Body of pancreas (tissue), 4 donors: ENCODE measurements at places on chromosomes 16 and 17. TPM values are rescaled to one million over a fixed set of nuclear protein-coding genes. Genes with fewer than 3 reads are reported as not detected.
A peak's percentile ranks its signal among the peaks of the same experiment; 100 is the strongest.

Gene PPP1R27
- not detected for total RNA-seq

Gene SGF29
- total RNA-seq, result 30.7 TPM

DNA sequence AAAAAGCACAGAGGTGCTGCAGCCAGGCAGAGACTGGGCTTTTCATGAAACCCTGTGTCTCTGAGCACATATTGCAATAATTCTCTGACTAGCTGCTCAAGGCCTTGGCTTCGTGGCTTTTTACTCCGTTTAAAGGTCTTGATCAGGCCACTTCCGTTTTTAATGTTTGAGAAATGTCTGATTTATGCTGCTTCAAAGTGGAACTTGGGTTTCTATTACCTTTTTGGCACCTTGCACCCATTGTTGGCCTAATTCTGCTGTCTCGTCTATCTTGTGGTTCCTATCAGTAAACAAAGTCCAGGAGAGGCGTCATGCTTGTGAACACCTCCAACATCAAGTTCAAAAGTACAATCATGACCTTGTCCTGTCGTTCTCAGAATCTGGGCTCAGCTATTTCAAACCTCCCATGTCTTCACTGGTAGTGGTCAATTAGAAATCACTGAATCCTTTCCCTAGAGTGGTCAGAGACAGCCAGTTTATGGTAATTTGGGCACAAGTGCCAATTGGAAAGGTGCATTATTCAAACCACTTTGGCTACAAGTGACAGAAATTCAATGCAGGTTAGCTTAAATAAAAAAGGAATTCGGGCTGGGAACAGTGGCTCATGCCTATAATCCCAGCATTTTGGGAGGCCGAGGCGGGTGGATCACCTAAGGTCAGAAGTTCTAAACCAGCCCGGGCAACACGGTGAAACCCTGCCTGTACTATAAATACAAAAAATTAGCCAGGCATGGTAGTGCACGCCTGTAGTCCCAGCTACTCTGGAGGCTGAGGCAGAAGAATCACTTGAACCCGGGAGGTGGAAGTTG is 33.3 kb upstream of the METTL9 start:
- H3K27ac ChIP-seq, result peak overlapping the region; percentile 42
- H3K4me3 ChIP-seq, result no peak overlapping the region
- H3K4me1 ChIP-seq, result peaks cover 14% of the 10 kb centered on the region
- H3K36me3 ChIP-seq, result no peaks in the 10 kb centered on the region

GRCh38 chr17:29115961-29116803 is 64.0 kb downstream of the MYO18A start:
- no peak overlapping the region for H3K4me3 ChIP-seq
- H3K27ac ChIP-seq, result no peak overlapping the region
- no peaks in the 10 kb centered on the region for H3K27me3 ChIP-seq
- peaks cover 19% of the 10 kb centered on the region for H3K4me1 ChIP-seq
- H3K36me3 ChIP-seq, result peaks cover 17% of the 10 kb centered on the region

GRCh38 chr17:41965694-41966462 is 717 bp upstream of the CNP start:
- no peaks in the 10 kb centered on the region for H3K36me3 ChIP-seq
- peaks cover 74% of the 10 kb centered on the region for H3K4me1 ChIP-seq
- H3K27me3 ChIP-seq, result no peaks in the 10 kb centered on the region
- peak; percentile 95 for DNase-seq
- peak overlapping the region; percentile 89 for H3K27ac ChIP-seq

GRCh38 chr17:1724869-1725641 is 551 bp downstream of the WDR81 start:
- peaks cover 50% of the 10 kb centered on the region for H3K4me1 ChIP-seq
- H3K4me3 ChIP-seq, result peak overlapping the region; percentile 78
- peak overlapping the region; percentile 67 for H3K27ac ChIP-seq
- DNase-seq, result no peak

DNA sequence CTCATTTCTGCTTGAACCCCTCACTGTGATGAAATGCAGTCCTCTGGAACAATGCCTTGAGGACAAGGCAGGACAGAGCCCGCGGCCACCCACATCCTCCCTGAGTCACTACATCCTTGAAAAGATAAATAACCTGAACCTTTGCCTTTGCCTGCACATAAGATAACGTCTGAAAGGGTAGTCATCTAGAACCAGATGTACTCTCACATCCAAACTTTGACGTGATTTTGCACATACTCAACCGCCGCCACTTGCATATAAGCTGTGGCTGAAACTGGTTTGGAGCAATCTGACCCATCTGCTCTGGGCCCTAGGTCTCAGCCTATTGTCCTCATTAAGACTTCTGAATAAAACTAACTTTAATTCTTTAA is 252.1 kb downstream of the PHKB start:
- H3K4me1 ChIP-seq, result no peaks in the 10 kb centered on the region
- no peak overlapping the region for H3K4me3 ChIP-seq
- H3K27me3 ChIP-seq, result no peaks in the 10 kb centered on the region
- no peak for DNase-seq

DNA sequence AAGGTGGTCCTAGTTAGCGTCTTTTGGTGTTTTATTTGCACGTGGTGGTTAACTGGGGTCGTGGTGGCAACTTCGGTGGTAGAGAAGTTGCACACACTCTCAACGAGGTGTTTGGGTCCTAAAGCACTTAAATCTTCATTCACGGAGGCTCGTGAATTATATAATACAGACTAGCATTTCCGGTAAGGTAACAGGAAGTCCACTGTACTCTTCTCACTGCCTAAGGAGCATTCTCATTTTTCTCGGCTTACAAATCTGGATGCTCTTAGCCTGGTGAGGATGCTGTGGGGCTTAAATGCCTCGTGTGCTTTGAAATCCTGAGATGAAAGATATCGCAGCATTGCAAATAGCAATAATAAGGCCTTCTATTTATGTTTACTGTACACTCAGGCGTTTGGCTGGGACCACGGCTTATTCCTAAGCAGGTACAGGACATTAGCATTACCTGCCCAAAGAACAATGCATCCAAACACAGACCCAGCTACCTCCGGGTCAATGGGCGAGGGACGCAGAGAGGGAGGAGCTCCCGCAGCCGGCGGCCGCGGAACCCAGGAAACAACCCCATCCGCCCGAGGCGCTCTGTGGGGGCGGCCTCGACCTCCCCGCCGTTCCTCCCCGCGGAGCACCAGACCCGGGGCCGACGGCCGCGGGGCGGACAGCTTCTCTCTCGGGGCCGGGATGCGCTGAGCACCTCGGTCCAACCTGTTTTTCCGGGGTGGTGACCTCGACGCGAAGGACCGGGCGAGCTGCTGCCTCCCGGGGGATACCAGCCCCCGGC is 856 bp downstream of the DNAJA2 start:
- no peaks in the 10 kb centered on the region for H3K27me3 ChIP-seq
- peaks cover 39% of the 10 kb centered on the region for H3K4me1 ChIP-seq
- H3K27ac ChIP-seq, result peak overlapping the region; percentile 98
- DNase-seq, result peak; percentile 50
- peaks cover 10% of the 10 kb centered on the region for H3K36me3 ChIP-seq

GRCh38 chr16:49701789-49702494 is 154.0 kb downstream of the ZNF423 start:
- H3K36me3 ChIP-seq, result no peaks in the 10 kb centered on the region
- no peaks in the 10 kb centered on the region for H3K4me1 ChIP-seq
- H3K27me3 ChIP-seq, result no peaks in the 10 kb centered on the region
- H3K4me3 ChIP-seq, result no peak overlapping the region

DNA sequence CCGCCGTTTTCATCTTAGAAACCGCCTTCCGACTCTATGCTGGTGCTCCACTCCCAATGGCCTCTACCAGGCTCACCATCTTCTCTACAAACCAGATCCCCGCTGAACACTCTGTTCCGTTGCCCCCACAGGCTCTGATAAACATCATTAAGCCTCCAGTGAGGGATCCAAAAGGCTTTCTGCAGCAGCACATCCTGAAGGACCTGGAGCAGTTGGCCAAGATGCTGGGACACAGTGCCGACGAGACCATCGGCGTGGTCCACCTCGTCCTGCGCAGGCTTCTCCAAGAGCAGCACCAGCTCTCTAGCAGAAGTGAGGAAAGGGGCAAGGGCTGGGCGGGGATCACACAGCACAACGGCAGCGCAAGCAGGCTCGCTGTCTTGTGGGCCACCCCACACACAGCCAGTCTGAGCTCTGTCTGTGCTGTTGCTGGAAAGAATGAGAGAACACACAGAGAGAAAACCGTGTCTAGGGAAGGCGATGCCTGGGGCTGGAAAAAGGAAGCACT is 33.5 kb upstream of the ENDOV start:
- no peaks in the 10 kb centered on the region for H3K27me3 ChIP-seq
- no peak for DNase-seq
- H3K27ac ChIP-seq, result no peak overlapping the region

DNA sequence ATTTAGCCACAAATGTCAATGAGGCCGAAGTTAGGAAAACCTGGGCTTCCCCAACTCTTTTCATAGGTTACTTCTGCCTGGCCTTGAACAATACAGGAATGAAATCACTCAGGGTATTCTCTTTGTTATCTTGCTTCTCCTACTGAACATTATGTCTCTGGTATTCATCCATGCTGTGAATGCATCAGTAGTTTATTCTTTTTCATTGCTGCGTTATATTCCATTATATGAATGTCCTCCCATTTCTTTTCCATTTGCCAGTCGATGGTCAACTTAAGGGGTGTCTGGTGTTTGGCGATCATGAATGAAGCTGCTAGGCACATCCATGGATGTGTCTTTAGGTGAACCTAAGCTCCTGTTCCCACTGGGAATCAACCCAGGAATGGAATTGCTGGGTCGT is 128.3 kb downstream of the CRLF3 start:
- H3K27ac ChIP-seq, result no peak overlapping the region
- no peaks in the 10 kb centered on the region for H3K36me3 ChIP-seq
